ENCODE measurements at places on chromosomes 4 and X.
A peak's percentile ranks its signal among the peaks of the same experiment; 100 is the strongest.

- DNase-seq, result no peak
Measured at GRCh38 chr4:52051213-52051614, at the start of gene SPATA18. Gene SPATA18 (plus strand): TSS chr4:52051304. CDS start chr4:52051705, 401 bp downstream.

GRCh38 chr4:6264225-6264540 is 5.5 kb upstream of the WFS1 start:
- no peak for DNase-seq

- no peak for DNase-seq
Measured at GRCh38 chr4:155079871-155080270, 128.6 kb upstream of the NPY2R start.

DNA sequence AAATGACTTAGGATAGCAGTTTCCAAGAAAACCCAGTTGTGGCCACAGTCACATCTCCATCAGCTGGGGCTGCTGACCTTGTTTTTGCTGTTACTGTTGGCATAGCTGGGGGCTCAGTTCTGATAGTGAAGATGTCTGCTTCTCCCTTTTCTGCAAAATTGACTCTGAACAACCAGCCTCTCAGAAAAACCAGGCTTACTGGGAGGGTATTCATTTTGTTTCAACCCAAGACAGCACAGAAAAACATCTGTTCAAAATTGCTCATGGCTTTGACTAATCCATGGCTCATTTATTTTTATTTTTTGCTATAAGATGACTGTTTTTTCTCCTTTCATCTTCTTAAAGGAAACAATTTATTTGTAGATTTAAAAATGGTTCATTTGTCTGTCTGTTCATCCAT is 53.1 kb downstream of the RASL11B start:
- DNase-seq, result no peak

- no peak for DNase-seq
Measured at GRCh38 chrX:1430451-1430850, 22.3 kb downstream of the ASMTL start.

GRCh38 chrX:41733939-41734338 is 10.0 kb downstream of the GPR82 start:
- DNase-seq, result no peak

GRCh38 chrX:17527135-17527701 is 152.2 kb downstream of the NHS start:
- peak; percentile 12 for DNase-seq

DNA sequence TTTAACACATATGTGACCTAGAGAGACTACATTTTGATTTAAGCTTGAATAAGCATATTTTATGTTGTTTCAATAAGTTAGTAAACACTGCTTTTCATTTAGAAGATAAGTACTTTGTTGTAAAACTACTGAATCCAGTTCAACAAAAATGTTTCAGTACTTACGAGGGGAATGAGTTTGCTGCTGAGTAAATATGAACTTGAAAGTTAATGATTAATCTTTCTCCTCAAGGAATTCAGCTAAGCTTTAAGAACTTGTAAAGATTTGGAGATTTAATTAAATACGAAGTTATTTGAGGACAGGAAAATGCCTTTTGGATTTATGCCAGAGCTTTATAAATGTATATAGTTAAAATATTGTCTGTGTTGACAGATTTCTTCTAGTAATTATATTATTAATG is 933.0 kb upstream of the LCORL start:
- DNase-seq, result no peak

DNA sequence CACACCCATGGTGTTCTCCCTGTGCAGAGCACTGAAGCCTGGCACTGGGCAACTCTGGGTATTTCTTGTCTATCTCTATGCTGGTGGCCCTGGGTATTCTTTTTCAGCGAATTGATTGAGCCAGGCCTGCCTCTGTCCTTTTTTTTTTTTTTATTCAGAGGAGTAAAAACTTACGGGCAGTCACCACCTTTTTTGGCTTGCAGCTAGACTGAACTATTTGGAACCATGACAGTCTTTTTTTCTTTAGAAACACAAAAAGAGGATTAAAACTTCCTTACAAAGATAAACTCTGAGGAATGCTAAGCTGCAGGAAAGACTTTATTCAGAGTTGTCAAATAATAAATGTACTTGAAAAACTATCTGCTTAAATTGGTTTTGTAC is 119.2 kb upstream of the STIM2 start:
- no peak for DNase-seq

GRCh38 chrX:13131396-13132137 is 87.1 kb upstream of the FAM9C start:
- no peak for DNase-seq

- DNase-seq, result no peak
Measured at GRCh38 chr4:122758033-122758432, 25.5 kb downstream of the BBS12 start.

DNA sequence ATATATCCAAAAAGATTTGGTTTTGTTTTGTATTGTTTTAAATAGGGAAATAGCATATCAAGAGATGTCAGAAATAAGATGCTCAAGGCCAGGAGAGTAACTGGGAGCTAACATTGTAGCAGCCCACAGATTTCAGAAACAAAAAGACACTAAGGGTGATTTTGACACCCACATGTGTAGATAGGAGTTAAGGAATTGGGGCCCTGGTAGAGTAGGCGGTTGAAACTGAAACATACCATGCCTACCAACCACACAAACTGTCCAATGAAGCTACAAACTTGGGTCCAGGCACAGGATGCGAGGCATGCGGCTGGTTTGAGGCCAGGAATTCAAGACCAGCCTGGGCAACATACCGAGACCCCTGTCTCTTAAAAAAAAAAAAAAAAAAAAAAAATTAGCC is 6.3 kb upstream of the HSPA4L start:
- no peak for DNase-seq

- DNase-seq, result no peak
Measured at GRCh38 chr4:86841309-86841708, 7.9 kb downstream of the SLC10A6 start.

DNA sequence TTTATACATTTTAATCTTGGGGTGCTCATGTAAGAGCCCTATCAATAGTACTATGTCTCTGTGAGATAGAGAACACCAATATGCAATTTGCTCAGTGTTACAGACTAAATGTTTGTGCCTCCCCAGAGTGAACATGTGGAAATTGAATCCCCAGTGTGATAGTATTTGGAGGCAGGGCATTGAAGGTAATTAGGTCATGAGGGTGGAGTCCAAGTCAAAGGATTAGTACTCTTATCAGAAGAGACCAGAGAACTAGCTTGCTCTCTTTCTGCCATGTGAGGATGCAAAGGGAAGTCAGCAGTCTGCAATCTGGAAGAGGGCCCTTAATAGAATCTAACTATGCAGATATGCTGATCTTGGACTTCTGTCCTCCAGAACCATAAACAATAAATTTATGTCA is 1317.0 kb downstream of the STIM2 start:
- no peak for DNase-seq

DNA sequence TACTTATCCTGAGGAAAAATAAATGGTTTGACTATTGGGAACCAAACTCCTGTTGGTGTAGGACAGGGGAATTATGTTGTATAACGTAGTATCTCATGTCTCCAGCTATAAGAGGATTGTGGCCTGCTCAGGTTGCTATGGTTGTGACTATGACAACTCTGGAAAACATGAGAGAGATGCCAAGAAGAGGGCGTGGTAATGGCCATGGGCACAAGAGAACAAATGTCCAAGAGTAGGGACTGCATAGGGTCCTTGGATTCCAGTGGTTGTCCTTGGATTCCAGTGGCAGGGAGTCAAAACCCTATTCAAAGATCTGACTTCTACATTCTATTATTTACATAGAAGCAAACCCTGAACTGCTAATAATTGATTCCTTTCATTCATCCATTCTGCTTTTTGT is 6.8 kb upstream of the MOB1B start:
- DNase-seq, result no peak

- no peak for DNase-seq
Measured at GRCh38 chr4:122606364-122607043, 14.4 kb downstream of the IL21 start.

DNA sequence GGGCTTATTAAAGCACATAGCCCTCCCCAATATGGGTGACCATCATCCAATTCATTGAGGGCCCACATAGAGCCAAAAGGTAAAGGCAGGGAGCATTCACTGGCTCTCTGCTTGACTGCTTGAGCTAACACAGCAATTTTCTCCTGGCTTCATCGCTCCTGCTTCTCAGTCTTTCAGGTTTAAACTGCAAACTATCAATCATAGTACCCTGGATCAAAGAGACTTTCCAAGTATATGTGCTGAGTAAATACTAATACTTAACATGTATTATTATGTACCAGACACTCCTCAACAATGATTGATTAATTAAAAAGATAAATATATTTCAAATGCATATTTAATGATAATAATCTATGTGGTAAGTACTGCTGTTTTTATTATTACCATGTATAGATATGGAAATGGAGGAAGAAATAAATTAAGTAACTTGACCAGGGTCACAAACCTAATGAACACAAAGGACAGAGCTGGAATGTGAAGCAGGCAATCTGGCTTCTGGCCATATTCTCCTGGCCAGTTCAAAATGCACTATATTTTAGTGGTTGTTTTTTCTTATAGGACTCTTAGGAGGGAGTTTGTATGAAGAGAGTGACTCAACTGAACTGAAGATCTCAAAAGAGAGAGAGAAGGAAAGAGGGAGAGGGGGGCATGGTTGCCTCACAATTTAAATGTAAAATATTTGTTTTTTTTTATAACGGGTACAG is 1197.3 kb downstream of the TECRL start:
- DNase-seq, result no peak

DNA sequence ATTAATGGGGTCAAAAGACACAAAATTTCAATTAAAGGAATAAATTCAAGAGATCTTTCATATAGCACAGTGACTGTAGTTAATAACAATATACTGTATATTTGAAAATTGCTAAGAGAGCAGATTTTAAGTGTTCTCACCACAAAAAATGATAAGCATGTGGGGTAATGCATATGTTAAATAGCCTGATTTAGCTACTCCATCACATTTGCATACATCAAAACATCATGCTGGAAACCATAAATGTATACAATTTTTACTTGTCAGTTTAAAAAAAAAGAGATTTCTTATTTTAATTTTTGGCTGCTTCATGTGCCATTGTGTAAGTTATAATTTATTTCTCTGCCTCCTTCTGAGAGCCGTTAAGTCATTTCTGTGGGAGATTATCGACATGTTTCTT is 65.9 kb downstream of the FAM184B start:
- no peak for DNase-seq

- no peak for DNase-seq
Measured at GRCh38 chrX:21745756-21746155, 12.2 kb downstream of the SMPX start.

GRCh38 chr4:80521438-80521837 is 185.9 kb downstream of the CFAP299 start:
- DNase-seq, result no peak

DNA sequence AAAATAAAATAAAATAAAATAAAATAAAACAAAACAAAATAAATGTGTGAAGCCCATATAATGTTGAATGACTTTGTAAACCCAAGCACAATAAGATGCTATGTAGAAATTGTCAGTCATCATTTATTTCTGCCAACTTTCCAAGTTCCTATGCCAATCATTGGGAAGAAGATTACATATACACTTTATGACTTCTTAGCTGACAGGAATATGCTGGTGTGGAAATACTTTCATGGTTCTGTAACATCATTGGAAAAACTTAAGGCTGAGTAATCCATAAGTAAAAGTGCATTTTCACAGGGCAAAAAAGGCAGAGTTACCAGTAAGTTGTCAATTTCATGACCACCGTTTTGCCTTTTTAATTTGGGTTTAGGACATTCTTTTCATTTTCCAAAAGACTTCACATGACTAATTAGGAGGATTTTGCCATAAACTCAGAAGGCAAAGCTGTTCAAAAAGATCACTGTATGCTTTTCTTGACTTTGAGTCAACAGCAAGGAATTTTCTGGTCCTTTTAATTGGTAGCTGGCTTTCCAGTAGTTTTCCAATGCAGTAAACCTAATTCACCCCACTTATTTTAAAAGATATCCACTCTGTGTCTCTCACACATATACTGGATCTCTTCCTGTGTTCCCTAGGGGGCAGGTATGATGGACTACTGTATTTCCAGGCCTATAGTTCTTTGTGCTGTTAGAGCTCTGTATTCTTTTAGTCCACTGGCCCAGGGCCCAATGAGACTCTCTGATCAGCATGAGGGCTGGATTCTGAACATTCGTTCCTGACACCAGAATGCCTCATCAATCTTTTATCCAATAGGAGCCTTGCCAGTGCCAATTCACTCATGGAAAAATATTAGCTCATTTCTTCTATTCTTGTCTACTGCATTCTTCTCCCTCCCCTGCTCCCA is 26.2 kb upstream of the SCRG1 start:
- DNase-seq, result no peak

GRCh38 chr4:151540728-151541388 is 131.9 kb downstream of the FHIP1A start:
- no peak for DNase-seq

GRCh38 chr4:6013564-6013963 is 4.7 kb downstream of the C4orf50 start:
- no peak for DNase-seq

DNA sequence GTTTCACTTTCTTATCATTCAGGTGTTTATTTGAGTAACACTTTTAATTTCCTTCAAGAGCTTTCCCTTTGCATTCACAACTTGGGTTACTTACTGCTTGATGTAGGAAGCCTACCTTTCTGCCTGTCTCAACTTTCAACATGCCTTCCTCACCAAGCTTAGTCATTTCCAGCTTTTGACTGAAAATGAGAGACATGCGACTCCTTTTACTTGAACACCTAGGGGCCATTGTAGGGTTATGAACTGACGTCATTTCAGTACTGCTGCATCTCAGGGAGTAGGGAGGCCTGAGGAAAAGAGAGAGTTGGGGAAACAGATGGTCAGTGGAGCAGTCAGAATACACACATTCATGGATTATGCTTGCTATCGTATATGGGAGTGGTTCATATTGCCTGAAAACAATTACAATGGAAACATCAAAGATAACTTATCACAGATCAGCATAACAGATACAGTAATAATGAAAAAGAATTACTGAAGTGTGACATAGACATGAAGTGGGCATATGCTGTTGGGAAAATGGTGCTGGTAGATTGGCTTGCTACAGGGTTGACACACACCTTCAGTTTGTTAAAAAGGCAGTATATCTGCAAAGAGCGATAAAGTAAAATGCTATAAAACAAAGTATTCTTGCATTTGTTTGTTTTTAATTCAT is 25.7 kb downstream of the USP53 start:
- DNase-seq, result no peak

DNA sequence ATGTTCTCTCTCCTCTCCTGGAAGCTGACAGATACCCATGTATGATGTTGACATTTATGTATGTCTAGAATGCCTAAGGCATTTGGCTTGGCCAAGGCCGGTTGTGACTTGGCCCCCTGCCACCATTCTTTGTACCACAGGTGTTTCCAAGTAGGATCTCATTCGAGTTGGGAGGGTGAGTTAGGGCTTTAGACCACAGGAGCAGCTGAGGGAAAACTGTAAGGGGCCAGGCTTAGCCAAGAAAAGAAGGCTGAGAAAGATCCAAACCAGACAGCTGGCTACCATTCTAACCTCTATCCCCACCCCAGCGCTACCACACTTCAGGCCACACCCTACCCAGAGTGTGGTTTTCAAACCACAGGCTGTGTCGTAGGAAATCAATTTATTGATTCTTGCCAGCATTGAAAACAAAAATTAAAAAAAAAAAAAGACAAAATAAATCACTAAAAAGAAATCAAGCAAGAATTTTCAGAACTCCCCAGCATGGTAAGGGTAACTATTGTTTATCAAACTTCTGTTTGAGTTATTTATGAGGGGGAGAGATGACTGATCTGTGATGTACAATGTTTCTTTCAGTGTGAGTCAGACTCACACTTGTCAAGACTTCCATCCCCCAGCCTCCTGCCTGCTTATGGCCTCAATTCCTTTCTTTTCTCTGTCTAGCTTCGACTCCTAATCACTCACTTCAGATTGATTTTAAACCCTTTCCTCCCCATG is 9.9 kb downstream of the TMSB4X start:
- no peak for DNase-seq

- no peak for DNase-seq
Measured at GRCh38 chr4:173397604-173398003, 1.3 kb downstream of the SCRG1 start.
